ENCODE measurements at places on chromosomes 6 and 20.

- H3K36me3 ChIP-seq, result no peaks in the 10 kb centered on the region
- DNase-seq, result no peak
- no peaks in the 10 kb centered on the region for H3K4me1 ChIP-seq
- peaks cover 6% of the 10 kb centered on the region for H3K27me3 ChIP-seq
These were observed 618.6 kb downstream of the EPM2A start for GRCh38 chr6:145116591-145117178.

DNA sequence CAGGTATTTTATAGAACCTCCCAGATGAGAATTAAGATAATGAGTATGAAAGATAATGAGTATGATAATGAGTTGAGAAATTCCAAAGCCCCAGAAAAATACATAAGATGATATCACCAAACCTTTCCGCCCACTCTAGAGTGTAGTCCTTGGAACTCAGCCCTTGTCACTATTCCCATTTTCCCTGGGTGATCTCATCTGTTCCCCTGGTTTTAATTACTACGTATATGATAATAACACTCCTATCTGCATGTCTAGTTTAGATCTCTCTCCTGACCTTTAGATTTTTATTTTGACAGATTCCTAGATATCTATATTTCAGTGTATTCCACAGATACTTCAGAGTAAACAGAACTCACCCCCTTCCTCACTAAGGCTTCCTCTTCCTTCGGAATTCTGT, 51.0 kb upstream of the ASIP start:
- peaks cover 5% of the 10 kb centered on the region for H3K4me1 ChIP-seq
- H3K27ac ChIP-seq, result no peak overlapping the region
- H3K36me3 ChIP-seq, result no peaks in the 10 kb centered on the region
- no peak overlapping the region for H3K4me3 ChIP-seq
- peaks cover 9% of the 10 kb centered on the region for H3K27me3 ChIP-seq
- DNase-seq, result no peak

DNA sequence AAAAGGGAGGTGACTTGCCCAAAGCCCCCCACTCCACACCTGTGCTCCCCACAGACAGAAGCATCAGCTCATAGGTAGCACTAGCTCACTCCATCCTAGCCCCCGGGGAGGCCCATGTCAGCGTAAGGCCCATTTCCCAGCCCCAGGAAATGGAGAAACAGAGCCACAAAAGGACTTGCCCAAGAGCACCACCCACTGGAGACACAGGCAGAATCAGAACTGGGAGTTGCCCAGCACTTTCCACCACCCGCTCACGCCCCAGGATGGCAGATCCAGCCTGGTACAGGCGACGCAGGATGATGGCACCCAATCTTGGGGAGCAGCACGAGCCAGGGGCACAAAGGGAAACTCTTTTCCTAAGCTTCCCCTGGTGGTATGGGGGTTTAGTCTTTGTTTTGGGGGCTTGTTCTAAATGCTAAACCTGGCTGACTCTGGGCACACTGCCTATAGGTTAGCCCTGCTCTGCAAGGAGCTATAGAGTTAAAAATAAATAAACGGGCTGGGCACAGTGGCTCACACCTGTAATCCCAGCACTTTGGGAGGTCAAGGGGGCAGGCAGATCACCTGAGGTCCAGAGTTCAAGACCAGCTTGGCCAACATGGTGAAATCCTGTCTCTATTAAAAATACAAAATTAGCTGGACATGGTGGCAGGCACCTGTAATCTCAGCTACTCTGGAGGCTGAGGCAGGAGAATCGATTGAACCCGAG, 11.8 kb downstream of the C20orf203 start:
- H3K4me3 ChIP-seq, result no peak overlapping the region
- no peaks in the 10 kb centered on the region for H3K27me3 ChIP-seq
- no peak overlapping the region for H3K27ac ChIP-seq

DNA sequence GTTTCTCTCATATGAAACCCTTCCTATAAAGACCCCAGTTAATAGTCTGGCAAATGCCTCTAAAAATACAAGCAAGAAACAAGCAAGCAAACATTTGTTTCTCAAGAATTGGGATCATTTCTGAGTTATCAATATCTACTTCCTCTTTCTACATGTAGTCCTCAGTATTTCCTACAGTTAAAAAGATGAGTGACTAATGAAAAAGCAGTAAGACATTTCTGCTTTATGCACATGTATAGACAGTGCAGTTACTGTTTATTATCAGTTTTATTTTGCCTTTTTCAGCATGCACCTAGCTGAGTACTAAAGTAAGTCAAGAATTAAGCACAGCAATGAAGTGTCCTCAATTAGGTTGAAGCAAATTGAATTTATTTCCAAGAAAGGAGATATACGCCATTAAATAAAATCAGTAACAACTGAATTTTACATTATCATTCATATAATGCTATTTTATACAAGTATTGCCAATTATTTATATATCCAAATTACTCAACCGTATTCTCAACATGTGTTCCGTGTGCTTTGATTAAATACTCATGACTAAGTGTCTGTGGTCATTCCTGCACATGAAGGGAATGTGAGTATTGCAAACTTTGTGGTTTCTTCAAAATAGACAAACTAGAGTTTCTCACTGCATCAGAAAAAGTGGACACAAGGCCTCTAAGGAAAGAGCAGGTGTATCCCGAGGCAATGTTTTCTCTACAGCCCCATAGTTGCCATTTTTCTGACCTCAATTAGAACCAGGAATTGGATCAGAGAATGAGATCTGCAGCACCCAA, 159.3 kb upstream of the MARCKS start:
- no peak overlapping the region for H3K27ac ChIP-seq
- peaks cover 2% of the 10 kb centered on the region for H3K36me3 ChIP-seq
- H3K27me3 ChIP-seq, result no peaks in the 10 kb centered on the region
- no peak for DNase-seq
- H3K4me3 ChIP-seq, result no peak overlapping the region

DNA sequence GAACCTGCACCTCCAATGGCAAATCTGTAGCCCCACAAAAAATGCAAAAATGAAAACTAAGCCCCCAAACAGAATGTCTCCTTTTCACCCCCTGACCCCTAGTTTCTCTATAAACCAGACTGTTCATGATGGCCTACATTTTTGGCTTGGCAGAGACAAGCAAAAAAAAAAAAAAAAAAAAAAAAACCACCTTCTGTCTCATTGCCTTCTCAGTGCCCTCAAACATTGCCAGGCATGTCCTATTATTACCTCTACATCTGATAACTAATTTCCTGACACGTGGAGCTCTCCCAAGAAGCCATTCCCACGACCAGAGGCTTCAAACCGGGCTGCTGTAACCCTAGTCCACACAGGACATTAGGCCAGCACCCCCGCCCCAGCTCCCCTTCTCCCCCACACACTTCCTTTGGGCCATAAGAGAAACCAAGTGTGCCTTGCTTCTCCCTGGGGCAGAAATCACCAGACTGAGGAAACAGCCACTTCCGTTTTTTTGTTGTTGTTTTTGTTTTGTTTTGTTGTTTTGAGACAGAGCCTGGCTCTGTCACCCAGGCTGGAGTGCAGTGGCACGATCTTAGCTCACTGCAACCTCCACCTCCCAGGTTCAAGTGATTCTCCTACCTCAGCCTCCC, 65.4 kb downstream of the GPR6 start:
- H3K4me3 ChIP-seq, result no peak overlapping the region
- DNase-seq, result no peak
- no peaks in the 10 kb centered on the region for H3K27me3 ChIP-seq
- peaks cover 9% of the 10 kb centered on the region for H3K4me1 ChIP-seq

GRCh38 chr20:8812817-8813216, 256.1 kb upstream of the PLCB4 start:
- H3K36me3 ChIP-seq, result no peaks in the 10 kb centered on the region
- no peaks in the 10 kb centered on the region for H3K27me3 ChIP-seq
- H3K4me3 ChIP-seq, result no peak overlapping the region
- no peak for DNase-seq

- H3K4me3 ChIP-seq, result no peak overlapping the region
- peaks cover 5% of the 10 kb centered on the region for H3K36me3 ChIP-seq
- DNase-seq, result no peak
These were observed 47.6 kb downstream of the AGPAT4 start for GRCh38 chr6:161226009-161226964.

- H3K4me1 ChIP-seq, result no peaks in the 10 kb centered on the region
- H3K27ac ChIP-seq, result no peak overlapping the region
- DNase-seq, result no peak
- H3K36me3 ChIP-seq, result no peaks in the 10 kb centered on the region
- peaks cover 7% of the 10 kb centered on the region for H3K27me3 ChIP-seq
- no peak overlapping the region for H3K4me3 ChIP-seq
These were observed 31.3 kb upstream of the MRAP2 start for GRCh38 chr6:84002226-84002625.

- no peaks in the 10 kb centered on the region for H3K27me3 ChIP-seq
- DNase-seq, result no peak
- H3K4me3 ChIP-seq, result no peak overlapping the region
- H3K27ac ChIP-seq, result no peak overlapping the region
These were observed 373.5 kb downstream of the CDC5L start for GRCh38 chr6:44761046-44761445.

GRCh38 chr6:124977067-124977908, 15.1 kb downstream of the RNF217 start:
- no peak for DNase-seq
- H3K4me3 ChIP-seq, result no peak overlapping the region
- no peaks in the 10 kb centered on the region for H3K4me1 ChIP-seq
- H3K27me3 ChIP-seq, result no peaks in the 10 kb centered on the region

- no peak overlapping the region for H3K27ac ChIP-seq
- no peak for DNase-seq
- no peaks in the 10 kb centered on the region for H3K27me3 ChIP-seq
These were observed 32.3 kb downstream of the TULP4 start for GRCh38 chr6:158344534-158344933.

DNA sequence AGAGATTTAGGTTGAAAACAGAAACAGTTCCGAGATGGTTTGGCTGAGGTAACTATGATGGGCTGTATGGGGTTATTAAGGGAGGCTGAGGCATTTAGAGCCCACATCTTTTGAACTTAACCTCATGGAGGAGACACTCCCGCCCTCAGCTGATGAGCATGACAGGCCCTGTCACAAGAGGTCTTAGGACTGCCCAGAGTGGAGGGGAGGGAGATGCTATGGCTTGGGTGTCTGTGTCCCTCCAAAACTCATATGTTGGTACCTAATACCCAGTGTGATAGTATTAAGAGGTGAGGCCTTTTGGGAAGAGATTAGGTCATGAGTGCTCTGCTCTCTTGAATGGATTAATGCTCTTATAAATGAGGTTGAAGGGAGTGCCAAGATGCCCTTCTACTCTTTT, 126.6 kb downstream of the CDC5L start:
- peaks cover 10% of the 10 kb centered on the region for H3K27me3 ChIP-seq
- no peak overlapping the region for H3K27ac ChIP-seq
- no peak overlapping the region for H3K4me3 ChIP-seq
- H3K36me3 ChIP-seq, result peaks cover 1% of the 10 kb centered on the region
- no peak for DNase-seq
- no peaks in the 10 kb centered on the region for H3K4me1 ChIP-seq

DNA sequence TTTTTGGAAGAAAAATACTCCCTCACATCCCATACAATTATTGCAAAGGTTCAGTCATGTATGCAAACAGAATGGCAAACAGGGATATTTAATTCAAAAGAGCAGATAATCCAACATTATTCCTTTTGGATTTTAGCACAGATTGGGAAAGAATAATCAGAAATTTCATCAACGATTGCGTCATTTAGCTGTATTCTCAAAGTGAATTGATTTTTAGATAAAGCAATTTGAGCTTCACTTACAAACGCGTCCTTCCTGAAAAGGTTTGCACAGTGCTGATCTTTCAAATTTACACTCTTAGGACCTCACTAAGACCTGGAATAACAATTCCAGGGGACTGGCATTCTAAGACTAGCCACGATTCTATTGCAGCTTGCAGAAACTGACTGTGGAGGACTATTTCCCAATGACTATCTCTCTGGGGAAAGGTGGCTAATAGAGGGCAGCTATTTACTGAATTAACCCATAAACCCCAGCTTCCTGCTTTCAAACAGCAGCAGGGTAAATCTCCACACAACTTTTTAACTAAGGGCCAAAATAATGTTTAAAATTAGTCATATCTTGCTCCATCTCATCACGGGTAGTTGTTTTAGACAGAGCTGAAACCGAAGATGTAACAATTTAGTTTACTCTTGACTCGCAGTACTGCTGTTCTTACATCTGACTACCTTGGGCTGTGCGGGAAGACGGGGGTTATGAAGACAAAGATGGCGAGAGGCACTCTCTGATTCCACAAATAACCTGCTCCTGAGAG, 131.2 kb upstream of the FAM184A start:
- peaks cover 15% of the 10 kb centered on the region for H3K4me1 ChIP-seq
- no peak overlapping the region for H3K4me3 ChIP-seq
- no peaks in the 10 kb centered on the region for H3K36me3 ChIP-seq
- H3K27me3 ChIP-seq, result no peaks in the 10 kb centered on the region
- H3K27ac ChIP-seq, result no peak overlapping the region
- no peak for DNase-seq

GRCh38 chr20:42556575-42556974, 633.1 kb downstream of the PTPRT start:
- no peaks in the 10 kb centered on the region for H3K36me3 ChIP-seq
- H3K4me1 ChIP-seq, result peaks cover 5% of the 10 kb centered on the region
- no peak overlapping the region for H3K4me3 ChIP-seq
- no peaks in the 10 kb centered on the region for H3K27me3 ChIP-seq
- DNase-seq, result no peak
- no peak overlapping the region for H3K27ac ChIP-seq

GRCh38 chr6:12083763-12084162, 71.7 kb downstream of the HIVEP1 start:
- DNase-seq, result no peak
- H3K36me3 ChIP-seq, result peaks cover 1% of the 10 kb centered on the region
- peak overlapping the region; percentile 73 for H3K27ac ChIP-seq
- H3K27me3 ChIP-seq, result no peaks in the 10 kb centered on the region
- no peak overlapping the region for H3K4me3 ChIP-seq

GRCh38 chr6:14023855-14024254, 93.7 kb upstream of the CD83 start:
- H3K4me1 ChIP-seq, result peaks cover 13% of the 10 kb centered on the region
- DNase-seq, result no peak
- peaks cover 8% of the 10 kb centered on the region for H3K27me3 ChIP-seq
- no peak overlapping the region for H3K4me3 ChIP-seq

- H3K4me3 ChIP-seq, result no peak overlapping the region
- H3K27me3 ChIP-seq, result no peaks in the 10 kb centered on the region
- H3K27ac ChIP-seq, result no peak overlapping the region
- DNase-seq, result no peak
- no peaks in the 10 kb centered on the region for H3K4me1 ChIP-seq
These were observed 85.8 kb downstream of the GFRA4 start for GRCh38 chr20:3577366-3577765.
